Suppressor macrophage (primary cell): ENCODE measurements at places on chromosomes 11 and 22.

- DNase-seq, result peak; percentile 86
Measured at GRCh38 chr11:933142-933851, 7.6 kb downstream of the AP2A2 start.

GRCh38 chr11:129249351-129249750 is 57.2 kb upstream of the ARHGAP32 start:
- no peak for DNase-seq

- DNase-seq, result no peak
Measured at GRCh38 chr11:78993802-78994430, 419.3 kb upstream of the NARS2 start.

DNA sequence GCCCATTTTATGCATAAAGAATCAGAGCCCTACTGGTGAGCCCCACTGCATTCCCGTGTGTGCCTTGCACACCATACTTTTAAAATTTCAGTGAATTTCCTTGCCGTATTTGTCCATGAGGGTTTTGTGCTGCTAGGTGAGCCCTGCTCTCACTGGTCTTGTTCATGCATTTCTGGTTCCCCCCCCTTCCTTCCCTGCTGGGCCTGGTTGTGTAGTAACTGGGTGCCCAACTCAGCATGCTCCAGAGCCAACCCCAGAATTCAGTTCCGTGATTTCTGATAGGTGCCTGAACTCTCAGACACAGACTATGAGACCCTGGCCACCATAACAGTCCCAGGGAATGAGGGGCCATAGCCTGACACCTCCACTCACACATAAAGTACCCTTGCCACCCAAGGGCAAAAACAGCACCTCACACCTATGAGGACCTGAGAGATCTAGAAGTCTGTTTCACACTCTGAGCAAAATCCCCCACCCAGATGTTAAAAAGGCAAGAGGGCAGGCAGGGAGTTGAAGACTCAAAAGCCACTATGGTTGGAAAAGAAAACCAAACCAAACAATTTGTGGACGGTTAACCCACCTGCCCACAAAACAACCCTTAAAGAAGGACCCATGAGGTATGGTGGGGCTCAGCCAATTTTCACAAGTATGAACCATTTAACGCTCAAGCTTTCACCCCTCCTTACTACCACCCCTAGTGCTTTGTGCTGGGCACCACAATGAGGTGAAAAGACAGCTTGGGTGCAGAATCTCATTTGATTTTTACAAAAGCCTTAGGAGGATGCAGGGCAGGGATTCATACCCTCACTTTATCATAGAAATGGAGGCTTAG is 16.8 kb upstream of the IL10RA start:
- DNase-seq, result no peak

DNA sequence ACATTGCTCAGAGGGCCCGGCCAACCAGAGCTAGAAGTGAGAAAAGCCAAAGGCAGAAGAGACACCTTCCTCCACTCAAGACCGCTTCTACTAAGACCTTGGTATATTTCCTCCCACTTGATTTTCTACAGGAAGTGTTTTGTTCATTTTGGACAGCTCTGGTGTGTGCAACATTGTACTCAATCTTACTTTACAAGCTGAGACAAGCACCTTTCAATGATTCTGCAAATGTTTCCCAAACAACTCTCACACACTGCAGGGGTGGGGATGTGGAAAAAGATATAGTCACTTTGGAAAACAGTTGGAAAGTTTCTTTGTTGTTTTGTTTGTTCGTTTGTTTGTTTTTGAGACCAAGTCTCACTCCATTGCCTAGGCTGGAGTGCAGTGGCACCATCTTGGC is 15.7 kb downstream of the MYO18B start:
- peak; percentile 14 for DNase-seq

- DNase-seq, result no peak
Measured at GRCh38 chr11:31060880-31061279, 308.7 kb downstream of the DCDC1 start.

DNA sequence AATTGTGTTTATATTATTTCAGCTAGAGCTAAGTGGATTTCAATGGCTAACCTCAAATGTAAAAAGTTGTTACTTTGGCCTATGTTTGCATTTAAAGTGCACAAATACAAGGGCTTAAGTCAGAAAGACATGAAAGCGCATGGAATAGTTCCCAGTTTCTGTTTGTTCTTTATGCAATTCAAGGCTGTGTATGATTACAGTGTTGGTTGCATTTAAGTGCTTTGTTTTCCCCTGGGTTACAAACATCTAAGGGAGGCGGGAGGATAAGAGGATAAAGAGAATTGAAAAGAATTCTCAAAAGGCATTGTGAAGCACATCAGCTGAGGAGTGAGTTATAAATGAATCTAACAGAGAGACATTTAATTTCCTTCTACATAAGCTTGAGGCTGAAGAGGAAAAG is 453.4 kb downstream of the NTM start:
- DNase-seq, result no peak

DNA sequence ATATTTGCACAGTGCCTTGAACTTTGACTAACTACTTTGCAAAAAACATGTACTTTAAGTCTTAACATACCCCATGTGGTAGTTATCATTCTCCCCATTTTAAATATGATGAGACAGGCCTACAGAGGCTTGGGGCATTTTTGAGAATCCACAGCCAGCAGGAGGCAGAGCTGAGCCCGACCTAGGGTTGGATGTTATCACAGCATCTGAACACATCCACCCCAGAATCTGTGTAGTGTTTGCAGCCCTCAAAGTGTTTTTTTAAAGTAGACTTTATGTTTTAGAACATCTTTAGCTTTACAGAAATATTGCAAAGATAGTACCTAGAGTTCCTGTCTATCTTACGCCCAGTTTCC is 17.6 kb downstream of the OTOG start:
- no peak for DNase-seq

DNA sequence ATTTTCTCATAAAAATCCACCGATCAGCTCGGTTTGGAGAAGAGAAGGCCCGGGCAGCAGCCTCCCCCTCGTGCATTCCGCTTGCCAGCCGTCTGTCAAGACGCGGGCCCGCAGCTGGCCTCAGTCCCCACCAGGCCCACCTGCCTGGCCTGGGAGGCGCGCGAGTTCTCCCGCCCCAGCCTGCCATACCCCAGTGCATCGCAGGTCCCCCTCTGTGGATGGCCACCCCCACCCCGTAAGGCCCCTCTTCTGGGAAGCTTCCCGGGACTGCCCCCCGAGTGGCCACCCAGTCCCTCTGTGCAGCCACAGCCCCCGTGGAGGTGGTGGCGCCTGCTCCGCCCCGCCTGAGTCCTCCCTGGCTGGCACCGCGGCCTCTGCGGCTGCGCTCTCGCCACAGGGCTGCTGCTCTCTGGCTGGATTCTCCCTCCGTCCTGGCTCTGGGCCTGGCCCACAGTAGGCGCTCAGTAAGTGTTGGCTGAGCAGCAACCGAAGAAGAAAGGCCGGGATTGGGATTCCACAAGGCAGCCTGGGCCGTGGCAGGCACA is 74.0 kb upstream of the TCF20 start:
- DNase-seq, result no peak

GRCh38 chr11:57584341-57584740 is 13.1 kb upstream of the SERPING1 start:
- DNase-seq, result no peak

DNA sequence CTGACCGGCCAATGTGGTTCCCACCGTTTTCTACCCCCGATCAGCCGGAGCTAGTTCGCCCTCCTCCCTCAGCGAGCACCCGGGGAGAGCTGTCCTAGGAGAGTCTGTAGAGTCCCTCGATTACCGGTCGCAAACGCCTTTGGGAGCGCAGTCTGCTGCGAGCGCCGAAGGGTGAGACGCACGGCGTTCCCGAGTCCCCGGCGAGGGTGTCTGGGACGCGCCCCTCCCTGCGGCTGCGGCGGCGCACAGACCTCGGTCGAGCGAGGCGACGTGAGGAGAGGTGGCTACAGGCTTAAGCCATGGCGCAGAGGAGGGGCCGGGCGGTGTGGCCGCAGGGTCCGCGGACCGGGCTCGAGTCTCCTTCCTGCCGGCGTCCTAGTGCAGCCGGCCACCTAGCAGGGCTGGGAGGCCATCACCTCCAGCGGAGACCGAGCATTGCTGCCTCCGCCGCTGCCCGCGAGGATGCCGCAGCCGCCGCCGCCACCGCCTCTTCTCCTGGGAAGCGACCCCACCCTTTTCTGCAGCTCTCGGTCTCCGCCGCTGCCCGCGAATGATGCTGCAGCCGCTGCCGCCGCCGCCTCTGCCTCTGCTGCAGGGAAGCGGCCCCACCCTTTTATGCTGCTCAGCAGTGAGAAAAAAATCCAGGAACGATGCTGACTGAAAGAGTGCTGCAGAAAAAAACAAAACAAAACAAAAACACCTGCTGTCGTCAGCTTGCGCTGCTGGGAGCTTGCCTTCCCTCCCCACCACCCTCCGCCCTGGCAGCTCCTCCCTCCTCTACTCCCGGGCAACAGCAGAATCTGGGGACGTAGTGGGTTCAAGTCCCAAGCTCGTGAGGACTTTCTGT is at the start of gene MAP6:
Gene MAP6 (minus strand): TSS at position 588 of the 847 bp plus-strand sequence. CDS start 669 bp downstream, outside the sequence.
- peak; percentile 24 for DNase-seq

DNA sequence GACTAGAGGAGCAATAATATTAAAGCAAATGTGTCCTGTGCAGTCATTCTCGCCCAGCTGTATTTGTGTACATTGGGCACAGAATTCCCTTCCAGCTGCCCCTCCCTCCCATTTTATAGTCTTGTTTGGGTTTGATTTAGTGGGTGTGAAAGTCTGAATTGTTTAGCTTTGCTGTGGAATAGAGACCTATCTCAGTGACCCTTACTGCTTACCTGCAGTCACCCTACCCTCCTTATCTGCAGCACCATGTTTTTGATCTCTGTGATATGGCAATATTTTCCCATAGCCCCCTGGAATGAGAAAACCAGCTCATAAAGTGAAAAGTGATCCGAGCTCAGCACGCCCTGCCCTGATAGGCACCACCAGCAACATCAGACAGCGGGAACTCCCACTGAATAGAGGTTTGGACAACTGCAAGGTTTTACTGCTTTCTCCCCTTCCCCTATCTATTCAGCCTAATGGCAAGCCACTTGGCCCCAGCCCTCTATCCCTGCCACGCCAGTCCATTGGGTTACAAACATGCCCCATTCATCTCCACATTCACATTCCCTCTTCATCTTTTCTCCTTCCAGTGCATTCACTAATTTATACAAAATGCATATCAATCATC is 199.0 kb downstream of the ETS1 start:
- DNase-seq, result no peak

DNA sequence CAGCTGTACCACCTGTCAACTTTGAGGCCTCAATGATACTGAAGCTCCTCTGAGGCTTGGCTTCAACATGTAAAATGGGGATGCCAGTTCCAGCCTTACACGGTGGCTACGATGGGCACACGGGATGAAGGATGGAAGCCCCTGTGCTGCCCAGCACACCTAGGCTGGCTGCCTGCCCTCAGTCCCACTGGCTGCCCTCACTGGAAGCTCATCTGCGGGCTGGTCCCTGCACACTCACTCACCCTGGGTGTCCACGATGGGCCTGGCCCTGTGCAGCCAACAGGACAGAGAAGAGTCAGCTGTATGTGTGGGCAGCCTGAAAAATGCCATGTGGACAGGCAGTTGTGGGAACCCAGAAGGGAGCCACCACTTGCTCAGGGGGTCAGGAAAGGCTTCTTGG is 2.2 kb downstream of the YIF1A start:
- DNase-seq, result no peak

- DNase-seq, result no peak
Measured at GRCh38 chr22:17792299-17792698, 18.0 kb upstream of the BID start.

- no peak for DNase-seq
Measured at GRCh38 chr11:61546663-61547062, 34.2 kb downstream of the SYT7 start.

DNA sequence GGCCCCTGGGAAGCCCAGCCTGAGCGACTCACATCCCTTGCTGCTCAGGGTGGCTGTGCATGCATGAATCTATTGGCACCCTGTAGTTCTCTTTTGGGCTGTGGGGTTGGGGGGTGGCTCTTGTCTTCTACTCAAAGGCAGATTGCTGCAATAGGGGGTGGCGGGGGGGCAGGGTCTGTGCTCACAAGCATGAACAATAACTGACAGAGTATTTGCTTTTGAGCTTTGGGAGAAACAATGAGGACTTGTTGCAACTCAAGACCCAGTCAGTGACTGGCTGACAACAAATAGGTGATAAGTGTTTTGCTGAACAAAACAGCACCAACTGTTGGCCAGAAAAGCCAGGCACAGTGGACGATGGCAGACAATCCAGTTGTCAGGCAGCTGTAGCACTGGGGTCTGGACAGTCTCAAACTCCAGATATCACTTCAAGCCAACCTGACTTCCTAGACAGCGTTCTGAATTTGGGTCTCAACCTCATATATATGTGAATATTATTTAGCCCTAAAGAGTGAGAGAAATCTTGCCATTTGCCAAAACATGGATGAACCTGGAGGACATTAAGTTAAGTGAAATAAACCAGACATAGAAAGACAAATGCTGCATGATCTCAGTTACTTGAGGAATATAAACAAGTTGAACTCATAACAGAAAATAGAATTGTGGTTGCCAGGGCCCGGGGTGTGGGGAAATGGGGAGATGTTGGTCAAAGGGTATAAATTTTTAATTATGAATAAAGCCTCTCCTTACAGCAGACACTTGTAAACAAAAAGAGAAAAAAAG is 61.7 kb downstream of the ME3 start:
- no peak for DNase-seq

DNA sequence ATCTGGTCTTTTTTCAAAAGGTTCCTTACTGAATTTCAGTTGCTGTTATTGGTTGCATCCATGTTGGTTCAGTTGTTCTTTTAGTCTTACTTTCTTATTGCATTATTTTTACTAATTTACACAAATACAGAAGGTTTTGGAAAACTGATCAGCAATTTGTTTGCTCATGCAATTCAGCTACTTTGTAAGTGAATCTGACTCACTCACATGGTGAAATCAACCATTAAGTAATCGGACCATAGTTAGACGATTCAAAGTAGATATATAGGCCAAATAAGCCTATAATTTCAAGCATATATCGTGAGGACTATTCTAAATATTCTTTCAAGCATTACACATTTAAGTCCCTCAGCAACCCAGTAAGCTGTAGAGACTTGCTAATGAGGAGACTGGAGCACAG is 41.7 kb downstream of the CCDC83 start:
- DNase-seq, result no peak

DNA sequence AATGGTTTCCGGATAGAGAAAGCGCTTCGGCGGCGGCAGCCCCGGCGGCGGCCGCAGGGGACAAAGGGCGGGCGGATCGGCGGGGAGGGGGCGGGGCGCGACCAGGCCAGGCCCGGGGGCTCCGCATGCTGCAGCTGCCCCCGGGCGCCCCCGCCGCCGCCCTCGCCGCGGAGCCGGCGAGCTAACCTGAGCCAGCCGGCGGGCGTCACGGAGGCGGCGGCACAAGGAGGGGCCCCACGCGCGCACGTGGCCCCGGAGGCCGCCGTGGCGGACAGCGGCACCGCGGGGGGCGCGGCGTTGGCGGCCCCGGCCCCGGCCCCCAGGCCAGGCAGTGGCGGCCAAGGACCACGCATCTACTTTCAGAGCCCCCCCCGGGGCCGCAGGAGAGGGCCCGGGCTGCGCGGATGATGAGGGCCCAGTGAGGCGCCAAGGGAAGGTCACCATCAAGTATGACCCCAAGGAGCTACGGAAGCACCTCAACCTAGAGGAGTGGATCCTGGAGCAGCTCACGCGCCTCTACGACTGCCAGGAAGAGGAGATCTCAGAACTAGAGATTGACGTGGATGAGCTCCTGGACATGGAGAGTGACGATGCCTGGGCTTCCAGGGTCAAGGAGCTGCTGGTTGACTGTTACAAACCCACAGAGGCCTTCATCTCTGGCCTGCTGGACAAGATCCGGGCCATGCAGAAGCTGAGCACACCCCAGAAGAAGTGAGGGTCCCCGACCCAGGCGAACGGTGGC is 15.7 kb downstream of the PIK3IP1 start:
- DNase-seq, result no peak

- peak; percentile 60 for DNase-seq
Measured at GRCh38 chr11:9708544-9708943, 44.7 kb downstream of the SWAP70 start.

GRCh38 chr11:85930879-85931366 is 75.7 kb downstream of the CCDC83 start:
- DNase-seq, result no peak
